ENCODE measurements at places on chromosomes 5 and 9.

DNA sequence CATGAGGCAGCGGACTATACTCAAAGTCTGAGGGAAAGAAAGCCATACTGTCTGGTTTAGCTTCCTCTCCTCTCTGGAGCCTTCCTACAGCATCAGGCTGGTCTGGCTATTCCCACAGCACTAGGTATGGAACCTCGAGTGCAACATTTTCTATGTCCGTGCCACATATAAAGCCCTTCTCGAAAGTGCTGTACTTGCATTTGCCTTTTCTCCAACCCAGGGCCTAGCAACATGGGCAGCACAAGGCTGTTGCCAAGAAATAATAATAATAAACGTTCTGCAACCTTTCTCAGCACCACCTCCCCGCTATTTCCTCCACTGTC, 804 bp downstream of the MED10 start:
- peak overlapping the region; percentile 99 for H3K4me3 ChIP-seq
- peak overlapping the region; percentile 99 for H3K27ac ChIP-seq
- DNase-seq, result no peak
- H3K36me3 ChIP-seq, result peaks cover 55% of the 10 kb centered on the region

DNA sequence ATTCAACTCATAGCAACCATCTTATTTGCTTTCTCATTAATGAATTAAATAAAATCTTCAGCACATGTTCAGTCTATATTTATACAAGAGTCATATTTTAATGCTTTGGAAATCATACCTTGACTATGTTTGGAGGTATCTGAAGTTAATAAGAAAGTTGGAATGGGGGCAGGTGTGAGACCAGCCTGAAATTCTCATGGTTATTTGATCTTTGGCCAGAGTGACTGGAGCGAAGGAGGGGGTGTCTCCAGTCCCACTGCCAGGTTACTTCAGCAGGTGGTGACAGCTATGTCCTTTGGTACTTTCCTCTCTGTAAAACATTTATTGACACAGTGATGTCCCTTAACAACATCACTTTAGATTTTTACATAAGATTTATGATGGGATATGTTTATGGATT, 318.1 kb upstream of the SGCD start:
- H3K4me1 ChIP-seq, result no peaks in the 10 kb centered on the region
- no peak for DNase-seq
- no peaks in the 10 kb centered on the region for H3K36me3 ChIP-seq
- no peak overlapping the region for H3K4me3 ChIP-seq
- peaks cover 2% of the 10 kb centered on the region for H3K27me3 ChIP-seq
- H3K27ac ChIP-seq, result no peak overlapping the region

DNA sequence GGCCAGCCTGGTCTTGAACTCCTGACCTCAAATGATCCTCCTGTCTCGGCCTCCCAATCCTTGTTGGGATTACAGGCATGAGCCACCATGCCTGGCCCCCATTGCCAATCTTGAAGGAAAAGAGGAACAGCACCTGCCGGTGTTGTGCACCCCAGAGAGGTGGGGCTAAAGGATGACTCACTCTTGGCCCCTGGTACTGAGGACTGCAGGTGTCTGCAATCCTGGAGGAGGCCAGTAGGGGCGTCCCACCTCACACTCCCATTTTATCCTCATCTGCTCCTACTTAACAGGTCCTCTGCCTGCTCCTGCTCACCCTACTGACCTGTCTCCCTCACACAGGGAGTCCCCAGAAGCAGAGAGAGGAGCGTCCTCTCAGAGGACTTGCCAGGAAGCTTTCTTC, 390.4 kb downstream of the ARHGEF28 start:
- H3K36me3 ChIP-seq, result no peaks in the 10 kb centered on the region
- DNase-seq, result peak; percentile 2
- no peak overlapping the region for H3K27ac ChIP-seq
- H3K4me1 ChIP-seq, result no peaks in the 10 kb centered on the region
- H3K27me3 ChIP-seq, result peaks cover 22% of the 10 kb centered on the region

- no peak overlapping the region for H3K27ac ChIP-seq
- DNase-seq, result no peak
- peaks cover 14% of the 10 kb centered on the region for H3K4me1 ChIP-seq
- peaks cover 4% of the 10 kb centered on the region for H3K27me3 ChIP-seq
- no peak overlapping the region for H3K4me3 ChIP-seq
Observed at GRCh38 chr5:138807182-138807581, 54.0 kb downstream of the CTNNA1 start.

- H3K27me3 ChIP-seq, result peaks cover 4% of the 10 kb centered on the region
- no peaks in the 10 kb centered on the region for H3K4me1 ChIP-seq
- DNase-seq, result no peak
- no peaks in the 10 kb centered on the region for H3K36me3 ChIP-seq
- H3K4me3 ChIP-seq, result no peak overlapping the region
Observed at GRCh38 chr9:18299449-18299848, 174.5 kb upstream of the ADAMTSL1 start.

DNA sequence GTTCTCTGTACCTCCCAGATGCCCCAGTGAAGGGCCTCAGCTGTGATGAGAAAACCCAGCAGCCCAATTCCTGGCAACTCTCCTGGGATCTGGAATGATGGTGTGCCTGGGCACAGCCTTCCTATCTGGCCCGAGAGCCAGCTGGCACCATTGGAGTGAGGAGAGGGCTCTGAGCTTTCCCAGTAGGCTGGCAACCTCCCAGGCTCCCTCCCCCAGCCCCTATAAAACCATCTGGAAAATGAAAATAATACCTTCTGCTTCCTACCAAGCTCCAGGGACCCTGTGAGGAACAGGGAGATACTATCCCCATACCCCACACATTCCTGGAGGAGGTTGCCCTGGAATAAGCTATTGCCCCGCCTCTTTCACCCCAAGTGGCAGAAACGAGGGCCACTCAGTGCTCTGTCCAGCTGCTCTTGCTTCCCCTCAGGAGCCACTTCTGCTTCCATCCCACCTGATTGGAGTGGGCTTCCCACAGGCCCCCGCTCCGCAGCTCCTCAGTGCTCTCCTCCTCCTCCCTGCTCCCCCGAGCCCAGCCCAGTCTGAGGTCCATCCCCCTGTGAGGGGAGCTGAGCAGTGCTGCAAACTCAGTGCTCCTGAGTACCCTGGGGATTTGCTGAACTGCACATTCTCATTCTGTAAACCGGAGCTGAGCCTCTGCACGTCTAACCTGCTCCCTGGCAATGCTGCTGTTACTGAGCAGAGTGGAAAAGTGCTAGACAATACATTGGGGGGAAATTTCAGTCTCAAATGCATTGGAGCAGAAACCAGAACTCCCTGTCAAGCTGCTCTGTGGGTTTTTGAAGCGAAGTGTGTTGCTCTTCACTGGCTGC, 74.7 kb downstream of the THBS4 start:
- H3K4me3 ChIP-seq, result no peak overlapping the region
- H3K27me3 ChIP-seq, result no peaks in the 10 kb centered on the region
- H3K4me1 ChIP-seq, result peaks cover 15% of the 10 kb centered on the region
- H3K27ac ChIP-seq, result no peak overlapping the region
- DNase-seq, result no peak

DNA sequence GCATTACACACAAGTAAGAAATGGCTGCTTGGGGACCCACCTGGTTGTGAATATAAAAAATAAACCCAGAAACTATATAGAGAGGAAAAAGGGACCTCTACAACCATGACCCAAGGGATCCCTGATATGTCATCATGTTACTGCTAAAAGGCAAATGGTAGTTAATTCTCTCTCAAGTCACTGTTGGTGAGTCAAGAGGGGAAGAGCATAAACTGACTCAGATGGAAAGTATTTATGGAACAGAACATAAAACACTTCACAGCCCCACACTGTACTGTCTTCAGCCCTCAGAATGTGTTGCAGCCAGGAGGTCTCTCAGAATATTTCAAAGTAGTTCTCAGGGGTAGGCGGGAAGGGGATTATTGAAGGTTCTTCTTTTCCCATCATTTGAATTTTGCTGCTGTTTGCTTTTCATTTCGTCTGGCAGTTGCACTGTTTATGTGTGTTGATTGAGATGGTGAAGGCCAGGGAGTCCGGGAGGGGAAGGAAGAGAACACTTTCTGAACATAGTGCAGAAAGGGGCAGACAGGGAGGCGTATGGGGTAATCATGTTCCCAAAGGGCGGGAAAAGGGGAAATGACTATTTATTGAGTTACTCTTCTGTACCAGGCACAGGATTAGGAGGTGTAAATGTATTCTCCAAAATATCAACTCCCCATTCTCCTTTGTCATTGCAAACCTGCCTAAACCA, 85.5 kb downstream of the TEK start:
- H3K36me3 ChIP-seq, result no peaks in the 10 kb centered on the region
- no peak overlapping the region for H3K27ac ChIP-seq
- no peak for DNase-seq
- peaks cover 4% of the 10 kb centered on the region for H3K4me1 ChIP-seq

DNA sequence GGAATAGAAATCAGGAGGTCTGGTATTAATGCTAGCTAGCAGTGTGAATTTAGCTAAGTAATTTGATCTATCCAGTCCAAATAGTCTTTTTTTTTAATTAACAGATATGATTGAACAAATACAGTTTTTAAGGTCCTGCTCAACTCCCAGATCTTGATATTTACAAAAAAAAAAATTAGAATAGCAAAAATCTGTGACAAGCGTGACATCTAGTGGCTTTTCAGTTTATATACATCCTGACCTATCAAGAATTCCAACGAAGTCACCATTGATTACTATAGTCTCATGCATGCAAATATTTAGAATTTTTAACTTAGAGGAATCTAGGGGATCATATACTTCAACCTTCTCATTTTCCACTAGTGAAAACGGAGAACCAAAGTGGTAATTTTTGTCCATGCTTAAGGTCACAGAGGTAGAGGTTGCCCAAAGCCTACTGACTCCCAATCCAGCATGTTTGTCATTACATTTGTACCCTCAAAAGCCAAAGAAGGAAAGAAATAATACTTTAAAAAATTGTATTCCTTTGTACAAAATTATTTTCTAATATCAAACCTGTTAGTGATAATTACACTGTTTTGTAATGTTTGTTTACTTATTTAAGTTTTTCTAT, 17.6 kb upstream of the TARS1 start:
- no peak overlapping the region for H3K4me3 ChIP-seq
- H3K36me3 ChIP-seq, result no peaks in the 10 kb centered on the region
- H3K27ac ChIP-seq, result no peak overlapping the region
- no peak for DNase-seq
- H3K4me1 ChIP-seq, result no peaks in the 10 kb centered on the region

DNA sequence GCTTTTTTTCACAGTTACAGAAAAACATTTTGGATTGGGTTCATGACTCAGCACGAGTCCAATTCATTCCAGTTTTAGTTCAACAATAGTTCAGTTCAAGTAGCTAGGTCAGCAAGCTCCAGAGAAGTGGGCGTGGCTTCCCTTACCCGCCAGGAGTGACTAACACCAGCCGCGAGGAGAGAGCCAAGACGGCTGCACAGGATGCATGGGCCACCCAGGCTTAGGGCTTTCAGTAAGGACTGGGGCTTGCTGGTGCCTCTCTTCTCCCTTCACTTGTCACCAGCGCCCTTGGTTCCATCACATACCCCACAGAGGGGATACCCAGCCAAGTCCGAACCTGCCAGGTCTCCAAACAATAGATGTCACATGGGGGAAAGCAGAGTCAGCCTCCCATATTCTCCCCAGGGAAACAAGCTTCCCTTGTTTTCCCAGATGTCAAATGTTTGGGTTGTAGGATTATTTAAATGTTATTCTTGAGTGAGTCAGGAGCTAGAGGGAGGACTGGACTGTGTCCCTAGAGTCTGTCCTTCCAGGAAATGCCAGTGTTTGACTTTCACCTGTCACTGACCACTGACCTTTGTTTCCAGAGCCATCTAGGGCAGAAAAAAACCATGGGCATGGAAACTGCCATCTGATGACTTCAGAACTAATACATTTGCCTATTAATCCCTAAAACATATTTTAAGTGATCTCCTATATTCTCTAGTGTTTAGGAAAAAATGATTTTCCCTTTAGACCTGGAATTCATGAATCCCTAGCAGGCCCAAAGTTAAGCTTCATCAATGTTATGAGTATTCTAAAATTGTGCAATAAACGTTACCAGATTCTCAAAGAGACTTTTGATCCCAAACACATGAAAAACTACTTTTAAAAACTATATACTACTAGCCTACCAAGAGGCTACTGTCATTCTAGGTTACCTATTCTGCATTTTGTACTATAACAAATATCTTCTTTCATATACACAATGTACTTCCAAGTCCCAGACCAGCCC, 51.9 kb downstream of the NIPAL4 start:
- H3K27ac ChIP-seq, result no peak overlapping the region
- no peak for DNase-seq
- no peak overlapping the region for H3K4me3 ChIP-seq
- H3K4me1 ChIP-seq, result peaks cover 2% of the 10 kb centered on the region
- H3K36me3 ChIP-seq, result peaks cover 7% of the 10 kb centered on the region

- H3K36me3 ChIP-seq, result peaks cover 13% of the 10 kb centered on the region
- DNase-seq, result no peak
- no peaks in the 10 kb centered on the region for H3K27me3 ChIP-seq
- no peak overlapping the region for H3K4me3 ChIP-seq
- no peak overlapping the region for H3K27ac ChIP-seq
Observed at GRCh38 chr5:14851999-14852526, 19.5 kb downstream of the ANKH start.

DNA sequence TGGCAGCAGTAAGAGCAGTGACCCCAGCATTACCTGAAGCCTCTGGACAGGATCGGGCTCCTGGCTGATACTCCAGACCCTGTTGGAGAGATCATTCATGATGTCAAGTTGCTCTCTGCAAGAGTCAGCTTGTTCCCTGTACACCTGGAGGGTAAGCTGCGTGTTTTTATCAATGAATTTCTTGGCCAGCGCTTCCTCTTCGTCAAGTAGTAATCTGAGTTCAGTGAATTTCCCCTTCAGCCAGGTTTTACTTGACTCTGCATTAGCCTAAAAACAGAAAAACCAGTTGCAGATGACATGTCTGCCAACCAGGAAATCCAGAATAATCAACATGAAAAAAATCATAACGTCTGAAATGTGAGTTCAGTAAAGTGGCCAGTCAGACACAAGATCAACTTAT, 19.1 kb downstream of the TRIM14 start:
- no peaks in the 10 kb centered on the region for H3K27me3 ChIP-seq
- peaks cover 73% of the 10 kb centered on the region for H3K4me1 ChIP-seq
- H3K4me3 ChIP-seq, result no peak overlapping the region

DNA sequence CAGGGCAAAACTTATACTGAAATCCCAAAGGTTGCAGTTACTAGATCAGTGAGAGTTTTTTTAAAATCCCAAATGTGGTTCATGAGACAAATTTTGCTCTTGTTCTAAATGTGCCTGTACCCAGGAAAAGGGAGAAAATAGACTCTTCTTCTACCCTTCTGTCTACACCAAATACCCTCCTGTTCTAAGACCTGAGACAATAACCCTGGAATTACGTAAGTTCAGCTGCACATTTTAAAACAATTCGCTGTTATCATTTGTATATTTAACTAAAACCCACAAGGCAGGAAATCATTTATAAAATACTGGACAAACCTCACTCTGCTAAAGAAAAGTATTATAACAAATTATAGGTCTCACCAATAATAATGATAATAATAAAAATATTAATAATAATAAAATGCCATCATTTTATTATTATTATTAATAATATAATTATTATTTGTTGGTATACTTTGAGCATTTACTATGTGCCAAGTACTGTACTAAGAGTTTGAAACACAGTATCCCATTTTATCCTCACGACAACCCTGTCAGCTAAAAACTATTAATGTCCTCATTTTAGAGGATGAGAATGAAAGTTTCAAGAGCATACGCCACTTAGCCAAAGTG, 49.8 kb upstream of the AFAP1L1 start:
- no peaks in the 10 kb centered on the region for H3K27me3 ChIP-seq
- DNase-seq, result no peak
- no peak overlapping the region for H3K27ac ChIP-seq
- H3K4me1 ChIP-seq, result no peaks in the 10 kb centered on the region

Data from activated naive CD8-positive, alpha-beta T cell treated with anti-CD3 and anti-CD28 coated beads, Interleukin-2, amount 50 U/mL, for 24 hours (primary cell).